ENCODE measurements at places on chromosomes 4 and X.

DNA sequence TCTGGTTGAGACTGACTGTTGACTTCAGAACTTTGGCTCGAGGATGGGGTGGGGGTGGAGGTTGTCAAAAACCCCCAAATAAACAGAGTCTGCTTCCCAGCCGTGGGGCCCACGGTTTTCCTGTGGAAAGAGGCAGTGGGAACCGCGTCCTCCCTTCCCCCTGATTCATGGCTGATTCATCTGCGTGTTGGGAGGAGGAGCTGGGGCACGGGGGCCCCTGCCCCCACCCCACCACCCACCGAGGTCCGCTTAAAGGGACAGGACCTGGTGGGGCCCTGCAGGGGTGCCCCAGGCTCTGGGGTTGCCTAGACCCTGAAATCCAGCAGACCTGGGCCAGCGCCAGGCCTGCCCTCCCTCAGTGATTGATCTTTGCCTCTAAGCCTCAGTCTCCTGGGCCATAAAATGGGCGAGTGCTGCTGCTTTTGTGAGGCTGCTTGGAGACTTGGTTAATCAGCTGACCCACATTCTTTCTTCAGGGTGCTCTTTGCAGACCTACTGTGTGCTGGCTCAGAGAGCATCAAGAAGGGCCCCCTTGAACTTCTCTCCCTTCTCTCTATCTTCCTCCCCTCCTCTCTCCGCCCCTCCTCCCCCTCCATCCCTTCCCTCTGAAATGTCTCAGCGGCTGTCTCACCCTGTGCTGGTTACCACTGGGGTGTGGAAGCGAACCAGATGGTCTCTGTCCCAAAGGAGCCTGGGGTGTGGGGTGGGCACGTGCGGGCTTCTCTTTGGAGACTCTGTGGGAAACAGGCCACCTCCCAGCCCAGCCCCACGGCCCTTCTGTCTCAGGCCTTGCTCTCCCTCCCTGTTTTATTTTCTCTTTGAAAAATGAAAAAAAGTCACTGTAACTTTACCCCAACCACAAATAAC lies 9.1 kb downstream of the HTRA3 start:
- no peaks in the 10 kb centered on the region for H3K4me1 ChIP-seq
- DNase-seq = no peak
- H3K36me3 ChIP-seq = no peaks in the 10 kb centered on the region
- no peak overlapping the region for H3K27ac ChIP-seq
- H3K27me3 ChIP-seq = no peaks in the 10 kb centered on the region
- no peak overlapping the region for H3K4me3 ChIP-seq

DNA sequence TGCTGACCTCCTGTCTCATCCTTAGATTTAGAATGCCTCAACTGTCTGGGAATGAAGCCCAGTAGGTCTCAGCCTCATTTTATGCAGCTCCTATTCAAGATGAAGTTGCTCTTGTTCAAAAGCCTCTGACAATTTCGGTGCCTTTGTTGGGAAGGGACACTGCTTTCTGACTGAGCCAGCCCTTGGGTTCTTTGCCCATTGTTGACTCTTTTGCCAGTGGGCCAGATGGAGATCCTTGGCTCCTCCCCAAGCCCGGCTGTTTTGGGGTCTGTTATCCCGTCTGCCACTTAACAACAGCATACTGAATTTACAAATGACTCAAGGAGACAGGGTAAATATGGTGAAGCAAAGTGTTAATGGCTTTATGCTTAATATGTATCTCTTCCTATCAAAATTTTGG lies 58.3 kb upstream of the PRKX start:
- no peaks in the 10 kb centered on the region for H3K36me3 ChIP-seq
- H3K4me3 ChIP-seq = no peak overlapping the region
- peaks cover under 1% of the 10 kb centered on the region for H3K4me1 ChIP-seq
- DNase-seq = no peak
- no peaks in the 10 kb centered on the region for H3K27me3 ChIP-seq
- no peak overlapping the region for H3K27ac ChIP-seq

DNA sequence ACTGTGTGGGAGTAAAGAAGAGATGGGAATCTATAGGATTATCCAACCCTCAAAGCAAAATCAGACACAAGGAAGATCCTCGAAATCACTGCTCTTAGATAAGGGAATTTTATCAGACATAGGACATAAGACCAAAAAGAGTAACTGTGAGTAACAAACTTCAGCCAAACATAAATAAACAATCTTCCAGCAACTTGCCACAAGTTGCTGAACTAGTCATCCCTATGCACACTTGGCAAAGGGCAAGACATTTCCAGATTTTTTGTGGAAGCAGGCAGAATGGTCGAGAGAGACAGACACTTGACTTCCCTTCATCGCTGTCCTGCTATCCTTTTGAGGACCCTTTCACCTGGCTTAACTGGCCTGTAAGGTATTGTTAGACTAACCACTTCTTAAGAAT lies 89.6 kb downstream of the KCNIP4 start:
- H3K4me3 ChIP-seq = no peak overlapping the region
- H3K27ac ChIP-seq = no peak overlapping the region
- no peaks in the 10 kb centered on the region for H3K27me3 ChIP-seq
- DNase-seq = no peak
- no peaks in the 10 kb centered on the region for H3K4me1 ChIP-seq
- H3K36me3 ChIP-seq = no peaks in the 10 kb centered on the region

- no peaks in the 10 kb centered on the region for H3K36me3 ChIP-seq
- no peak for DNase-seq
- no peaks in the 10 kb centered on the region for H3K27me3 ChIP-seq
- H3K27ac ChIP-seq = no peak overlapping the region
- no peak overlapping the region for H3K4me3 ChIP-seq
These were observed 34.6 kb upstream of the TBC1D9 start for GRCh38 chr4:140790765-140791164.

DNA sequence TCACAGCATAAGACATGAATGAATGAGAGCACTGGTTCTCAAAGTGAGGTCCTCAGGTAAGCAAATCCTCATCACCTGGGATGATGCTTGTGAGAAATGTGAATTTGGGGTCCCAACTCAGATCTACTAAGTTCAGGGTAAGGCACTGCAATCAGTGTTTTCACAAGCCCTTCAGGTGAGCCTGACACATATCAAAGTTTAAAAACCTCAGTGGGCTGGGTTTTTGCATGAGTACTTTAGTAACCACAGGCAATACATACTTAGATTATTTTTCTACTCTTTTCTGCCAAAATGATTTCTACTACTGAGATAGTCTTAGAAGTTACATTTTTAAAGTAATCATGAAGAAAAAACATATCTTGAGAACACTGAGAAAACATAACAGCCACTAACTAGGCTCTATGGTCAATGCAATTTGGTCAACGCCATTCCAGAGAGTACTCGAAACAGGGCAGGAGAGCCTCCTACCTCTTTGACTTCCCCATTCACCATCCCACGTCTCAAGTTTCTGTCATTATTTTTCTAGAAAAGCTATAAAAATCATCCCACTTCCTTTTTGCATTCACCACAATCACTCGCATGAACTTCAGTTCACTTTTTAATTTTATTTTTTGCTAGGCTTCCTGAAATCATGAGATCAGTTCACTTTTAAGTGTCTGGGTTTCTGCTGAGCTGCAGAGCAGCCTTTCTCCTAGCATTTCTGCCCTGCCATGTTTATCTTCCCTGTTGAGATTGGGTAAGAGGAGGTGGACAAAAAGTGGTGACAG lies 73.8 kb downstream of the MFAP3L start:
- H3K27ac ChIP-seq = no peak overlapping the region
- H3K27me3 ChIP-seq = peaks cover 3% of the 10 kb centered on the region
- DNase-seq = no peak
- H3K36me3 ChIP-seq = no peaks in the 10 kb centered on the region
- no peaks in the 10 kb centered on the region for H3K4me1 ChIP-seq

DNA sequence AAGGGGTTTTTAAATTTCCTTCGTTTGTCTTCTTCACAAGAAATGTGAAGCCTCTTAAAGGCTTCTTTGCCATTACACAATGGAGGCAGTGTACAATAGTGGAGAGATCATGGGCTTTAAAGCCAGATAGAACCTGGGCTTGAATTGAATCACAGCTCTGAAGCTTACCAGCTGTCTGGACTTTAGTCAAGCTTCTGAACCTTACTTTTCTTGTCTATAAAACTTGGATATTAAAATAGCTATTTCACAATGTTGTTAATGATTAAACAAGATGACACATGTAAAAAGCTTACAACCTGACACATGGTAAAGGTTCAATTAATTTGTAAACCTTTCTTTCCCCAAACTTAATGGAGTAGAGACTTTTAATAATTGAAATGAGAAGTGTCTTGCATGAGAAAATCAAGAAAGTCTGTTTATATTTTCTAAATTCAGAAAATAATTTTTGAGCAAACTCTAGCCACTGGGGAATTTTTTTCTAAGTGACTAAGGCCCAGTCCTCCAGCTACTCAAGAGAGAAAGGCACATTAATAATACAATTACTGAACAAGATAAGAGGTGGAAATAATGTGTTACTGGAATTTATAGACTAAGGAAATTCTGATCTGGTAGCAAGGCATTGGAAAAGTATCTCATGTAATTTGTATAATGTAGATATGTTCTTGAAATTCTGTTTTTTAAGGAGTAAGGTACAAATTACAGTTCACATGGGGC lies 21.7 kb upstream of the TBC1D8B start:
- no peak overlapping the region for H3K4me3 ChIP-seq
- no peaks in the 10 kb centered on the region for H3K4me1 ChIP-seq
- H3K27ac ChIP-seq = no peak overlapping the region
- no peaks in the 10 kb centered on the region for H3K27me3 ChIP-seq

- H3K4me3 ChIP-seq = no peak overlapping the region
- H3K36me3 ChIP-seq = no peaks in the 10 kb centered on the region
- H3K27me3 ChIP-seq = no peaks in the 10 kb centered on the region
- no peaks in the 10 kb centered on the region for H3K4me1 ChIP-seq
- no peak overlapping the region for H3K27ac ChIP-seq
These were observed 165.3 kb upstream of the PRDX4 start for GRCh38 chrX:23501974-23502373.

Measured in effector memory CD4-positive, alpha-beta T cell (primary cell).